ENCODE measurements at places on chromosomes 16 and 17. TPM values are rescaled to one million over a fixed set of nuclear protein-coding genes. Genes with fewer than 3 reads are reported as not detected.

STH gene
- total RNA-seq, result not detected

CDH11 gene
- 94.1 TPM for total RNA-seq

PHOSPHO1 gene
- total RNA-seq, result 1.9 TPM

PEX12 gene
- total RNA-seq, result 7.0 TPM

CCL16 gene
- total RNA-seq, result 0.50 TPM

NPW gene
- total RNA-seq, result not detected

MBTPS1 gene
- 94.7 TPM for total RNA-seq

PRKCB gene
- total RNA-seq, result 24.1 TPM

HBA1 gene
- total RNA-seq, result 217 TPM

ABCC11 gene
- not detected for total RNA-seq

DYNLRB2 gene
- total RNA-seq, result 7.1 TPM

KRTAP2-3 gene
- total RNA-seq, result not detected

NPIPB8 gene
- 2.7 TPM for total RNA-seq

TMEM235 gene
- total RNA-seq, result not detected

ELMO3 gene
- total RNA-seq, result 14.9 TPM

PTX4 gene
- total RNA-seq, result not detected

FBXW10 gene
- total RNA-seq, result 0.27 TPM

TRPV3 gene
- 0.68 TPM for total RNA-seq

SHISA9 gene
- total RNA-seq, result not detected

TRIM25 gene
- 125 TPM for total RNA-seq

PAFAH1B1 gene
- total RNA-seq, result 129 TPM

KRTAP3-1 gene
- total RNA-seq, result not detected

LPO gene
- total RNA-seq, result not detected

ADAD2 gene
- not detected for total RNA-seq

HSD17B2 gene
- total RNA-seq, result 2.9 TPM

TNP2 gene
- total RNA-seq, result not detected

RMI2 gene
- 1.7 TPM for total RNA-seq

EARS2 gene
- 19.5 TPM for total RNA-seq

SLC6A4 gene
- 140 TPM for total RNA-seq

TCAP gene
- 3.7 TPM for total RNA-seq

TP53TG3C gene
- total RNA-seq, result not detected

BAIAP3 gene
- 8.4 TPM for total RNA-seq

CACNG3 gene
- total RNA-seq, result not detected

KRT23 gene
- total RNA-seq, result 1.9 TPM

GINS3 gene
- 2.5 TPM for total RNA-seq

RAB26 gene
- total RNA-seq, result 0.80 TPM

CCL15 gene
- total RNA-seq, result 0.50 TPM

SPNS3 gene
- 0.24 TPM for total RNA-seq

ZFPM1 gene
- total RNA-seq, result 5.6 TPM

COPZ2 gene
- total RNA-seq, result 22.9 TPM

CD300H gene
- 0.92 TPM for total RNA-seq

GPR142 gene
- not detected for total RNA-seq

NPIPB6 gene
- total RNA-seq, result not detected

ADAMTS18 gene
- total RNA-seq, result 0.09 TPM

TERB1 gene
- not detected for total RNA-seq

SPPL2C gene
- not detected for total RNA-seq

GNG13 gene
- total RNA-seq, result not detected

DHRS13 gene
- 10.6 TPM for total RNA-seq

ATP2C2 gene
- total RNA-seq, result 56.2 TPM

APOH gene
- 17.1 TPM for total RNA-seq

ADGRG3 gene
- total RNA-seq, result 7.7 TPM

ZP2 gene
- not detected for total RNA-seq
